ENCODE measurements at places on chromosomes 16 and 17. TPM values are rescaled to one million over a fixed set of nuclear protein-coding genes. Genes with fewer than 3 reads are reported as not detected.

SDR42E2 gene
- total RNA-seq = not detected

DNA sequence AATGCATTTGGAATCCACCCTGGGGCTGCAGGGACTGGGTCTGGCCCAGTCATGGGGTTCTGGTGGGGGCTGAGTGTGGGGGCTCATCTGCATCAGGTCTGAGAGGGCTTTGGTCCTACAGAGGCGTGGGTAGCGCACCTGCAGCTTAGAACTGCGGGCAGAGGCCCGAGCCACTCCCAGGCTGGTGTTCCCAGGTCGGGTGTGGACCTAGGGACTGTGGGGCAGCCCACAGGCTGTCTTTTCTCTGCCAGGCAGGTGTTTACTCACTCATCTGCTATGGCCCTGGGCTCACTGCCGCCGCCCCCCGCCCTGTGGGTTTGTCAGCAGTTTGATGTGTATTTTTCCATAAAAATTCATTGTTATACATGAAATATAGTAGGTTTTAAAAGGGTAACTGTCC lies 27.0 kb upstream of the DOC2B start:
- no peak overlapping the region for H3K4me3 ChIP-seq
- H3K27me3 ChIP-seq = no peaks in the 10 kb centered on the region
- no peaks in the 10 kb centered on the region for H3K36me3 ChIP-seq

- H3K27ac ChIP-seq = no peak overlapping the region
- no peak for DNase-seq
- no peaks in the 10 kb centered on the region for H3K36me3 ChIP-seq
- H3K4me1 ChIP-seq = peaks cover 21% of the 10 kb centered on the region
- H3K4me3 ChIP-seq = no peak overlapping the region
- peaks cover 10% of the 10 kb centered on the region for H3K27me3 ChIP-seq
Observed at GRCh38 chr17:65231086-65231485, 93.9 kb downstream of the RGS9 start.

- DNase-seq = no peak
- no peak overlapping the region for H3K4me3 ChIP-seq
- no peaks in the 10 kb centered on the region for H3K27me3 ChIP-seq
- no peak overlapping the region for H3K27ac ChIP-seq
Observed at GRCh38 chr16:54487933-54488332, 201.3 kb upstream of the IRX3 start.

- H3K27me3 ChIP-seq = no peaks in the 10 kb centered on the region
- no peaks in the 10 kb centered on the region for H3K36me3 ChIP-seq
- H3K4me1 ChIP-seq = no peaks in the 10 kb centered on the region
- H3K27ac ChIP-seq = no peak overlapping the region
- no peak overlapping the region for H3K4me3 ChIP-seq
Observed at GRCh38 chr17:79594271-79594670, 16.6 kb downstream of the RBFOX3 start.

GRCh38 chr17:61494325-61495160 lies 42.3 kb downstream of the TBX4 start:
- no peak overlapping the region for H3K4me3 ChIP-seq
- H3K36me3 ChIP-seq = no peaks in the 10 kb centered on the region
- DNase-seq = no peak
